ENCODE measurements at places on chromosomes 2 and 18.

DNA sequence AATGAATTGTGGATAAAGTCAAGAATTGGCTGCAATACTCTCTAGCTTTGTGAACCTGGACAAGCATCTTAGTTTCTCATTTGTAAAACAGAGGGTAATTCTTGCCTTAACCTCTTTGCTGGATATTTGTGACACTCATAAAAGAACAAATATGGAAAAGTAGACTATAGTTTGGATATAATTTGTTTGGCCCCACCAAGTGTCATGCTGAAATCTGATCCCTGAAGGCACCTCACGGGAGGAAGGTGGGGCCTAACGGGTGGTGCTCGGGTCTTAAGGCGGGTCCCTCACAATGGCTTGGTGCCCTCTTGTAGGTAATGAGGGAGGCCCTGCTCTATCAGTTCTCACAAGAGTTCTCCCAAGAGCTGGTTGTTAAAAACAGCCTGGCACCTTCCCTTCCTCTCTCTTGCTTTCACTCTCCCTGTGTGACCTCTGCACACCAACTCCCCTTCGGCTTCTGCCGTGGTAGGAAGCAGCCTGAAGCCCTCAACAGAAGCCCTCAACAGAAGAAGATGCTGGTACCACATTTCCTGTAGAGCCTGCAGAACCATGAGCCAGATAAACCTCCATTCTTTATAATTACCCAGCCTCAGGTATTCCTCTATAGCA lies 37.4 kb downstream of the ARL4C start:
- DNase-seq, result no peak

DNA sequence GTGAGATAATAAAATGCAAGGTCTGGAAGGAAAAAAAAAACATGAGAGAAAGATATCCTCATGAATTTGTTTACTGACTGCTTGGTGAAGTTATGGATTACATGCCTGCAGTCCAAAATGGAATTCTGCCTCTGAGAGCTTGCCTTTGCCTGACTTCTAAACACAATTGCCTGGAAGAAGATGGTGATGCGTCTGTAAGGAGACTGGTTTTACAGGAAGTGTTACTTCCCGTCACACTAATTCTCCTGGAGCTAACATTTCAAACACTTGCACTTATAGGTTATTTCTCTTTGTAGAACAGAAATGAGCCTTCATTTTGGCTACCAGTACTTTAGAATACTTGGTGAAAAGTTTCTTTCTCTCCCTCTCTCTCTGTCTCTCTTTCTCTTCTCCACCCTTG lies 884.3 kb downstream of the TSN start:
- no peak for DNase-seq

DNA sequence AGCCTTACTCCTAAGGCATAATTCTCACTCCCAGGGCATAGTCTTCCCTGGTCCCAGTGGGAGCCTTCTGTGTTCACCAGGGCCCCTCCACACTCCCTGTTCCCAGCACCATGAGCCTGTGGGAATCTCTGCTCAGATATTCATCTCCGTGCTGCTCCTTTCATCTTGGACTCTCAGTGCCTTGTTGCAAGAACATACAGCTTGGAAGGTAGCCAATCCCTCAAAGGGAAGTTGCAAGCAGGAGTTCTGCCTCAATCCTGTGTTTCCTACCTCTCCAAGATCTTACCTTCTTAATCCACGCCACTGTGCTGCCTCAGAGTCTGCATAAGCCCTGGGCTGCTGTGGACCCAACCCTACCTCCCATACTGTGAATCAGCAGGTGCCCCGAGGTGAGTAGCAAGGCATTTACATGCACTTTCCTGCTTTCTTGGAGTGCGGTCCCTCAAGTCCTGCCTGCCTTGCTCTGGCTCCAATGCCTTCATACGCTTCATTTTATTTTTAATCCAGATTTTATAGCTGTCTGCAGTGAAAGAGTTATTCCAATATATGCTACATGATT lies 413.8 kb upstream of the RAB6C start:
- no peak for DNase-seq

DNA sequence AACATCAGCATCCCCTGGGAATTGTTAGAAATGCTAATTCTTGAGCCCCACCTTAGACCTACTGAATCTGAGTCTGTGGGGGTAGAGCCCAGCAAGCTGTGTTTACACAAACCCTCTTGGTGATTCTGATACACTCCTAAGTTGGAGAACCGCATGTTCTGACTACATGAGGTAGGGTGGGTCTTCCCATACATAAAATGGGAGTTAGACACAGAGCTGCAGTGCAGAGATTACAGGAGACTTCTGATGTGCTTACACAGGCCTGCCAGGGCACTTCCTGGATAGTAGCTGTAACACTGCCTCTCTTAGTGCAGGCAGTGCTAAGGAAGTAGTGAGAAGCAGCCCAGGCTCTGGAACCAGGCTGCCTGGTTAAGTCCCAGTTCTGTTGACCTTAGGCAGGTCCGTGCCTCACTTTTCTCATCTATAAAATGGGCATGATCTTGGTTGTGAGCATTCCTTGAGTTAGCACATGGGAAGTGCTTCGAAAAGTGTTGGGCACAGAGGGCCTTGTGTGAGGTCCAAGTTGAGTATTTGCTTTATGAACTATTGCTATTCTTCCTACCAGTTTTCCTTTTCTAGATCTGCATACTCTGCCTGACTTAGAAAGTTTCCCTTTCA lies 67.3 kb downstream of the GLI2 start:
- no peak for DNase-seq

DNA sequence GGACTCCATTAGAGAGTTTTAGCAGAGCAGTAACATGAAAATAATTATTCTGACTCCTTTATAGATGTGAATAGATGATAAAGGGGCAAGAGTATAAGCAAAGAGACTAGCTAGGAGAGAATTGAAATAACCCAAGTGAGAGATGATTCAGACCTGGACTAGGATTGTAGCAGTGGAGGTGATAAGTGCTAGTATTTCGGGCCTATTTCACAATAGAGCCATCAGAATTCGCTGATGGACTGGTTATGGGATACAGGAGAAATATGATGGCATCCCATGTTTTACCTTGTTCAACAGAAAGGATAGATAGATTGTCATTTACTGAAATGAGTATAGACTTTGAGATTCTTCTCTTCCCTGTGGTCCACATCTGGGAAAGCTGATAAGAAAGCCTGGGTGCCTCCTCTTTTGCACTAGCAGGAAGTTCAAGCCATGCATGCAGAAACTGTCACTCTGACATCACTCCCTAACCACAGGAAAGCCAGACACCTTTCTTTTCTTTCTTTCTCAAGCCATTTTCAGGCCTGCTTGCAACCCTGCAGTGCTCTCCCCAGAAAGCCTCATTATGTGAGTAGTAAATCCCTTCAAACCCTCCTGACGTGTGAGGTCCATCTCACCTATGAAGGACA lies 25.3 kb downstream of the DYNAP start:
- DNase-seq, result no peak

DNA sequence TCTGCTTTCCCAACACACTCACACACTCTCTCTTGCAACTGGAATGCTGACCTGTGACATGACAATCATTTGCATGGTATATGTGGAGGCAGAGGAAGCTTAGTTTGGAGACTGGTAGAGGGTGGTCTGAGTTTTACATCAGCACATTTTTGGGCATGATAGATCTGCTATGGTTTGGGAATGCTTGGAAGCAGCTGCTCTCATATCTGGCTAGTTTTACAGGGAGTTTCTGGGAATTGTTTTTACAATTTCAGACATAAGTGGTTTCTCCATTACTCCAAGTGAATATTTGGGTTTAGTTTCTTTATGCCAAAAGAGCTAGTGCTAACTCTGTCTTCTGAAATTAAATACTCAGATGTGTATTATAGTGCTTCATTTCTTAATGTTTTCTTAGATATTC lies 977.6 kb downstream of the SUCLG1 start:
- no peak for DNase-seq

- DNase-seq, result no peak
Observed at GRCh38 chr18:76953583-76954233, 131.4 kb downstream of the ZNF236 start.

DNA sequence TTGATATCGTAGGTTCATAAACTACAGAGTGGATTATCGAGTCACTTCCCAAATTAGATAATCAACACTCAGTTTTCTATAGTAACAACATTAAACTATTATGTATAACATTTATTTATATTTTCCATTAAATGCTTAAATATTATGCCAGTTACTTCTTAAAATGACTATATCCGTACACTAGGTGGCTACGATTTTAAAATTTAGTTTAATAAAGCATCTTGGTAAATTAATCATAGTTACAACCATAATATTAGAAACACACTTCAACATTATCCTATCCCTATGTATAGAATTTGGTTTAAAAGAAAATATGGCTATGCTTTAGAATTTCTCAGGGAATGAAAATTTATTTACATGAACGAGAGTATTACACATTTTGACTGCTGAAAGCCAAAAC lies 80.3 kb downstream of the SLC25A12 start:
- no peak for DNase-seq

- no peak for DNase-seq
Observed at GRCh38 chr2:61993422-61994024, 88.0 kb downstream of the COMMD1 start.

DNA sequence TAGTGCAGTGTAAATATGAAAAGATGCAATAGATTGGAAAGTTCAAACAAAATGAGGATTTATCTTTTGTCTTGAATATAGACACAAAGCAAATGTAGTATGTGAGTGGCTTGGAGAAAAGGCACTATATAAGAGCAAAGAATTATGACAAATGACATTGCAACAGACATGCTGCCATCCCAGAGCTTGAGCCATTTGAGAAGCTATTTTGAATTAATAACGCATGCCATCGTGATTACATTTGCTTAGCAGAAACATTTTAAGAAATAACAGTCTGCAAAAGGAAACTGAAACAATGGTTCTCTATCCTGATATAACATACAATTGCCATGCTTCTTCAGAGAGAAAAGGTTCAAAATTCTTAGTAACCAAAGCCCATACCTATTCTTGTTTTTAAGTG lies 677.1 kb downstream of the ZEB2 start:
- no peak for DNase-seq

GRCh38 chr2:120589771-120590608 lies 145.7 kb upstream of the GLI2 start:
- DNase-seq, result no peak

DNA sequence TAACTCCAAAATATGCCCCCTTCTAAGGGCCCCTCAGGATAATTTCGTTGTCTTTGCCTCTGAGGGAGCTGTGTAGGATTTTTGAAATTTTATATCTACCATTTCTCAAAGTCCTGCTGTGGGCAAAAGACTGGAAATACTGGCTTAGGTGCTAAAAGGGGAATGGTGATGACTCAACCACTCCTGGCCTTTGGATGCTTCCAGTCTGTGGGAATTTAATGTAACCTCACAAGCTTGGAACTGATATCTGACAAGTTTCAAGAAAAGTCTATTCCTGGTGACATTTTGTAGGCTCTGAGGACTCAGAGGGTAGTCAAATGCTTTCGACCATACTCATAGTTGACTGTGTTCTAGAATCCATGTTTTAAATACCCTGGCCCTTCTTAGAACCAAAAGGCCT lies 3.4 kb upstream of the APCDD1 start:
- no peak for DNase-seq

GRCh38 chr2:27489118-27489497 lies 435 bp downstream of the IFT172 start:
- DNase-seq, result no peak

DNA sequence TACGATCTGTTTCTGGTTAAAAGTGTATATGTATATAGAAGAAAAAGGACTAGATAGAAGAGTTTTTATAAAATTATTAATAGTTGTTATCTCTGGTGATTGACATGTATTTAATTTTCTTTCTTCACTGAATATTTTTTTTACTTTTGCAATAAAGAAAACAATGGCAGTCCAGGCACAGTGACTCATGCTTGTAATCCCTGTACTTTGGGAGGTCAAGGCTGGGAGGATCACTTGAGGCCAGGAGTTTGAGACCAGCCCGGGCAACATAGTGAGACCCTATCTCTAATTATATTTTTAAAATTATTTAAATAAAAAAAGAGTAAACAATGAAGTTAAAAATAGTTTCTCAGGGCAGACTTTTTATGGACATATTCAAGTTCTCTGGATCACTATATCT lies 114.7 kb downstream of the FAM117B start:
- DNase-seq, result no peak

- peak; percentile 34 for DNase-seq
Observed at GRCh38 chr2:11681722-11682589, 12.0 kb upstream of the NTSR2 start.

GRCh38 chr2:166148500-166149400 lies 20.9 kb upstream of the SCN1A start:
- DNase-seq, result no peak

- DNase-seq, result no peak
Observed at GRCh38 chr2:201880579-201880978, 74.2 kb downstream of the CDK15 start.

DNA sequence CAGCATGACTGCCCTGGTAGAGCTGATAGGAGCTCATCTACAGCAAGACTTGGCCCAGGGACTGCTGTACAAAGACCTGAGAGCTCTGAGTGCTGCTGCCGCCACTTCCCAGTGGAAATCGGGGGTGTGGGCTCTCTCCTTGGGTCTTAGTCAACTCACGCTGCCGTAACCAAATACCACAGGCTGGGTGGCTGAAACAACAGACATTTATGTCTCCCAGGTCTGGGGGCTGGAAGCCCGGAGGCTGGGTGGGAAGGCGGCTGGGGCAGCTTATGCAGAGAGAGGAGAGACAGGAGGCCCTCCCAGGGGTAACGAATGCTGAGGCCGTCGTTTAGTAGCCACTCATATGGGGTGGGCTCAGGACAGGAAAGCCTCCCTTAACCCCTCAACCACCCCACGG lies 15.4 kb upstream of the MAL start:
- DNase-seq, result no peak

DNA sequence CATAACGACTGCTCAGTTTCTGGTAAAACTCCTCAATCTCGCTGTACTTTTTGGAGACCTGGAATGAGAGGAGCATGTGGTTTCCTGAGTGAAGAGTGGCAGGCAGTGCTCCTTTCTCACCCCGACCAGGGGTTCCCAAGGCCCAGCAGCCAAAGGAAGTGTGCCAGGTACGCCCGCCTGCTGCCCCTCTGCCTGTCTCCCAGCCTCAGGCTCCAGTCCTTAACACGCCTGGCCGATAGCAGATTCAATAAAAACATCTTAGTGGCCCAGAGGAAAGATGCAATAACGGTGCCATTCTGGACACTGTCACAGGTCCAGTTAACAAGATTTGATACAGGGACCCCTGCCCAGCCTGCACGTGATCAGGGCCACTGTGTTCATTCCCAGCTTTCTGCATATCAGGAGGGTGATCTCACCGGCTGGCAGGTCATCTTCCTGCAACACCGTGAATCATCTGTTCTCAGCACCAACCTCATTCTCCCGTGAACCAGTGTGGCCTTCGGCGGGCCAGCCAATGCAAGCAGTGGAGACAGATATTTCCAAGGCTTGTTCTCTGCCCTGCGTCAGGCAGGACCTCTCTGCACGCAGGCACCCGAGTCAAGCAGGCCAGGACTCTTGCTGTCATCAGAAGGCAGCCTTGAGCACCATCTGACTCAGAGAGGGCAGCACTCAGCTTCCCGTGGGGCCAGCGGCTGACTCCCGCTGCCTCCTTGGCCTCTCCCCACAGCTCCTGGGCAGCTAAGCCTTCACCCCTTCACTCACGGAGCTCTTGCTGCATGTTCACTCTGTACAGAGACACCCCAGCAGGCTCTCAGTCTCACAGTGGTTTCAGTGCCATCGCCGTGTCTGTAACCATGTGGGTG lies 9.5 kb downstream of the HS1BP3 start:
- DNase-seq, result no peak

Measured in T follicular helper cell (primary cell).